ENCODE measurements at places on chromosomes 4 and X. TPM values are rescaled to one million over a fixed set of nuclear protein-coding genes. Genes with fewer than 3 reads are reported as not detected.

- DNase-seq = no peak
Measured at GRCh38 chr4:27934871-27935270, 1074.2 kb downstream of the STIM2 start.

DNA sequence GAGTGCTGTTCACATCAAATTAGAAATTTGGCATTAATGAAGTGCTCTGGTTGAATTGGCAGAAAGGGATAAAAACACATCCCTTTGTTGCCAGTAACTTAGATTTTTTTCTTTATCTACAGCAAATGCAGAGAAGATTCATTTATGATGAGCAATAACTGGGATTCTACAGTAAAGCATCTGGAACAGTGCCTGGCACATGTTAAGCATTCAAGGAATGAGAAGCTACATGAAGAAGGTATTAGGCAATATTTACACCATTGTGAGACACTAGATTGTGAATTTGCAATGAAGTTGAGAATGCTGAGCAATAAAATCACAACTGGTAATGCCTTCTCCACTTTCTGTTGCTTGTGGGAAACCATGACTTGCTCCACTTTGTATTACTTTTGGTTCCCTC lies 33.5 kb downstream of the PCDH19 start:
- no peak for DNase-seq

EMCN gene
- 3.1 TPM for total RNA-seq

- no peak for DNase-seq
Measured at GRCh38 chrX:38937400-38937799, 136.1 kb downstream of the MID1IP1 start.

GATA1 gene
- total RNA-seq = not detected

DCAF12L2 gene
- total RNA-seq = not detected

MAGEC1 gene
- total RNA-seq = not detected

Data from mucosa of descending colon (tissue), 3 donors.